HCT116 (cell line): ENCODE measurements at places on chromosomes 7 and 10.
A peak's percentile ranks its signal among the peaks of the same experiment; 100 is the strongest.

DNA sequence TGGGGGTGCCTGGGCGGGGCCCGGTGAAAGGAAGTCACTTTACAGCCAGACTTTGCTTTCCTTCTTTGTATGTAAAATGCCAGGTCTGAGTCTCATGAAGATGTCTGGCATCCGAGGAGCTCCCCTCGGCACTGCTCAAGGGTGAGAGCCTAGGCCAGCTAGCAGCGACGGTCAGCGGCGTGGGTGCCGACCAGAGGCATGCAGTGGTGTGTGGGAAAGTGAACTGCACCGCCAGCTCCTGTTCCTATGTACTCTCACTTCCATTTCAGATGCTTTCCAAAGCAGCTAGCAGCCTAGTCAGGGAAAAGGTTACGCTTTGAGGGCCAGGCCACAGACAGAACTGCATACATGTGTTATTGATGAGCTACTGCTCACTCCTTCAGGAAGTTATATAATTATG is 172.8 kb downstream of the ZMYND11 start:
- DNase-seq = no peak

GRCh38 chr10:10164848-10165247 is 852.8 kb upstream of the CELF2 start:
- no peak for DNase-seq

- no peak for DNase-seq
These were observed 14.7 kb upstream of the SERPINE1 start for GRCh38 chr7:101112233-101112632.

DNA sequence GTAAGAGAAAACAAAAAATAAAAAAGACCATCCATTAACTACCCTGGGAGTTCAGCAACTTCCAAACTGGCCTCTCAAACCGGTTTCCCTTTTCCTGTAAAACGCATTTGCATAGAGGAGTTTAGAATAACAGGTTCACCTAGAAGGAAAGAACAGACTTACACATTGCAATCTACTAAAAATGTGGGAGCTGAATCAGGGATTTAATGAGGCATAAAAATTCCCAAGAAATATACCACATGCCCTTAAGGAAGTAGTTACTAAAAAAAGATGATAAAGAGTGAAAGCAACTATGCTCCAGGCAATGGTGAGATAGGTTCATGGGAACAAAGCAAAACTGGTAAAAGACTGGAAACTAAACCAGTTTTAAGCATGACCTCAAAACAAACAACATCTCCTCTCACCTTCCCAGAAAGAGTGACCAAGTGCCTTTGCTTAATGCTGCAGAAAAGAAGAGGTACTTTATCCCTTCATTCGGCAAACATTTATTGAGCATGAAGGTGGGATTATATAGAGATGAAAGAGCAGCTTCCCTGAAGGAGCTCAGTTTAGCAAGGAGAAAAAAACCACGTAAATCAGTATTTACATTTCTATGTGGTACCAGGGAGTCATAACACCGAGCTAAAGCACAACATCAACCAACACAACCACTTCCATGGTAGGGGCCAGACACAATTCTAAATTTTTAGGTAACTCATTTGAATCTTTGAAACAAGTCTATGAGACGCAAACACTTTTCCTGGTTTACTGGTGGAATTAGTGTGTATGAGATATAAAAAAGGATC is 152.8 kb downstream of the SGMS1 start:
- DNase-seq = no peak

DNA sequence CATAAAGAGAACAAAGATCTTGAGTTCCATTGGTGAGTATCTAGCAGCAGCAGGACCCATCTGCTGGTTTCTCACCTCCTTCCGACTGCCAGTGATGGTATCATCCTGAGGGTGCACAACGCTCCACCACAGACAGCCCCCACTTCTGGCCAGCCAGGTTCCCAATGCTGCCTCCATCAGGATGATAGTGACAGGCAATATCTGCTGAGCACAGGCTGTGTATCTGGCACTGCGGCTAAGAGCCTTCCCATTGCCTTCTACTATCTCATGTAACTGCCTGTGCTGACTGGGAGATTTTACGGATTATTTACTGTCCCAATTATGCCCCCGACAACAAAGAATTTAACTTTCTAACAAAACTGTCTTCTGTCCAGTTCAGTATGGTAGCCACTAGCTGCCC is 352.4 kb upstream of the AOAH start:
- no peak for DNase-seq

- DNase-seq = no peak
These were observed 39.7 kb downstream of the AGAP3 start for GRCh38 chr7:151125846-151126481.

GRCh38 chr7:121605317-121605680 is 209.2 kb upstream of the FAM3C start:
- no peak for DNase-seq

GRCh38 chr10:50993771-50994251 is 80.5 kb upstream of the PRKG1 start:
- DNase-seq = no peak

- no peak for DNase-seq
These were observed 16.8 kb downstream of the VWC2 start for GRCh38 chr7:49790209-49790608.

DNA sequence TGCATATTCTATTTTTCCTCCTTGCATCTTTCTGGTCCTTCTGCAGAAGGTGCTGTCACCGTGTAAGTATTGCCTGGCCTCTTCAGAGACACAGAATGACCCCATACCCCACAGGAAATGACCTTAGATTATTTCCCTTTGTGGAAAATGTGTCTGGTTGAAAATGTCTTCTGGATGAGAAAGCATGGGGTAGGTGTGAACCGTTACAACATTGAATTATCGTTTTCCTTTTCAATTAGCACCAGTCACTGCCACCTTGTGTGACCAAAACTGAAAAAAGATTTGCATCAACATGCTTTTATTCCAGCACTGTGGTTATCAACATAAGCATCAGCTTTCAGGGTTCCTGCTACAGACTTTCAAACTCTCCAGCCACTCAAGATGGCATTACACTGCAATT is 58.0 kb upstream of the CELF2 start:
- no peak for DNase-seq

GRCh38 chr10:122173337-122173736 is 97.8 kb upstream of the BTBD16 start:
- no peak for DNase-seq

- DNase-seq = no peak
These were observed 228.1 kb upstream of the PFKP start for GRCh38 chr10:2839081-2839725.

DNA sequence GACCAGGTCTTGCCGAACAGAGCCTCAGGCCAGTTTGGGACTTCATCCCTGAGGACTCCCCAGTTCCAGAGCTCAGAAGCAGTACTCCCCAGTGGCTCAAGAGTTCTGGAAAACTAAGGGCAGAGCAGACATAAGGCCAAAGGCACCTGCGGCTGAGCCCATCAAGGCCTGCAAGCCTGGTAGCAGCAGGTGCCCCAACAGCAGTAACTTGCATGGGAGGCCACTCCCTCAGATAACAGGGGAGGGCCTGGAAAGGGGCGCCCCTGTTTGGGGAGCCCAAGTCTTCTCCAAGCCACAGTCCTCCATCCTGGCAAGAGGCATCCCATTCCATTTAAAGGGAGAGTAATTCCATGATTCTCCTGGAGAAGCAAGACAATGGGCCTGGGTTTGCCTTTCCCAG is 13.0 kb downstream of the POLL start:
- no peak for DNase-seq

DNA sequence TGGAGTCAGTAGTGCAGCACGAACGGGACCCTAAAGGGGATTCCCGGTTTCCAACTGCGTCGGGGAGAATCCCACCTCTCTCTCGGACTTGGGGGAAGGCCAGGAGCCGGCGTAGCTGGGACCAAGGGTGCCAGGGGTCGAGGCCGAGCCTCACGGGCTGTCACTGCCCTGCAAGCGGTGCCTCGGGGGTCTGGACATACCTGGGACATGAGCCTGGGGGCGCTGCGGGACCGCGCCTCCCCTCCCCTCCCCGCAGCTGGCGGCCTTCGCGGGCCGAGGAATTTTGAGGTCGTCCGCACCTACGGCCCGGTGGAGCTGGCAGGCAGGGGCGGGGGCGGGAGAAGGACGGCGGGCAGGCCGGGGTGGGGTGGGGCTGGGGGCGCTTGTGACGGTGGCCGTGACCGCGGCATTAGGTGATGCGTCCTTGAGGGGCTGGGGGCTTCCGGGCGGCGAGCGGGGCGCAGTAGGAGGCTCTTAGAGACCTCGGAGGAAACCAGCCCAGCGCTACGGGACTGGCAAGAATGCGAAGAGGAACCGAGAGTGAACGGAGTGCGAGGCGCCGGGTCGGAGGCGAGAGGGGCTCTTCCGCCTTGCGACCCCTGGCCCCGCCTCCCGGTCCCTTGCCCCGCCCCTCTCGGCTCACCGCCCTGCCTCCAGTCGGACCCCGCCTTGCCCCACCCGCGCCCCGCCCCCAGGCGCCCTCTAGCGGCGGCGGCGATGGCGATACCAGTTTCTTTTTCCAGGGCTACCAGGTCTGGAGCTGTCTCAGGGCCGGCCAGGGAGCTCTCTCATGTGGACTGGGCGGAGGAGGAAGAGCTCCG is 48.3 kb downstream of the NPVF start:
- DNase-seq = peak; percentile 32

DNA sequence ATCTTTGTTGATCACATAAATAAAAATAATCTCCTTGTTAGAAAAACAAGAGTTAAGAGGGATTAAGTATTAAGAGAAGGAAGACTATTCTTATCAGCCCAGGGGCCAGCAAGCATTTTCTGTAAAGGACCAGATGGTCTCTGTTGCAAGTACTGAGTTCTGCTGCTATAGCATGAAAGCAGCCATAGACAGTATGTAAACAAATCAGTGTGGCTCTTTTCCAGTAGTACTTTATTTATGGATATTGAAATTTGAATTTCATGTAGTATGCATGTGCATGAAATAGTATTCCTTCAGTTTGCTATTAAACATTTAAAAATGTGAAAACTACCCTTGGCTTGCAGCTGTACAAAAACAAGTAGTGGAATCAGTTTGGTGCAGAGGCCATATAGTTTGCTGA is 81.7 kb downstream of the STK31 start:
- DNase-seq = no peak

GRCh38 chr7:20417675-20418382 is 87.1 kb downstream of the ITGB8 start:
- no peak for DNase-seq

GRCh38 chr10:117551330-117552155 is 9.0 kb downstream of the EMX2 start:
- DNase-seq = no peak

- no peak for DNase-seq
These were observed 156.5 kb upstream of the NPS start for GRCh38 chr10:127392351-127393235.

GRCh38 chr10:23095966-23096801 is 805 bp downstream of the MSRB2 start:
- no peak for DNase-seq

GRCh38 chr7:40482845-40483244 is 348.0 kb downstream of the SUGCT start:
- no peak for DNase-seq

DNA sequence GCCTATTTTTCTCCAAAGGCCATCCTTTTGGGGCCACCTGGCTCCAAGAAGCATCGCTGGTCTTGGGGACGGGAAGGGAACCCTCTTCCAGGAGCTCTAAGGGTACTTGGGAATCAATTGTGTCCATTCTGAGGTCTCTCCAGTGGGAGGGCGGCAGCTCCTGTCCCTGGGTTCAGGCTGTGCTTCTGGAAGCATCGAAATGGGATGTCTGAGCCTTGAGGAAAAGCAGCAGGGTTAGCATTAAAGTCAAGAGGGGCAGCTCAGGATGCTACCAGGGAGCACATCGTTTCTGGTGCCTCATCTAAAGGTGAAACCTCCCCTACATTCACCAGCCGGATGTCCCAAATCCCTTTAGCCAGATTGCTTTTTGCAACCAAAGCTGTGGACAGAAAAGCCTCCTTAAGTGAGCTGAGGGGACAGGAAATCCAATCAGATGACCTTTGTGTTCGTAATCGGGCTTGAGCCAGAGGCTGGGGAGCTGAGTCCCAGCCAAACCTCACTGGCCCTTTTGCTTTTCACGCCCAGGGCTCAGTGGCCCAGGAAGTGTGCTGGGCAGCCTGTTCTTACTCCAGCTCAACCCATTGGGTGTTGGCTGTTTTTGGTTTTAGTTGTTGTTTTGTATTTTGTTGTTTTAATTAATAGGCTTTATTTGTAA is 88.8 kb upstream of the ANLN start:
- no peak for DNase-seq

- DNase-seq = no peak
These were observed 171.6 kb upstream of the MKI67 start for GRCh38 chr10:128297709-128298378.

DNA sequence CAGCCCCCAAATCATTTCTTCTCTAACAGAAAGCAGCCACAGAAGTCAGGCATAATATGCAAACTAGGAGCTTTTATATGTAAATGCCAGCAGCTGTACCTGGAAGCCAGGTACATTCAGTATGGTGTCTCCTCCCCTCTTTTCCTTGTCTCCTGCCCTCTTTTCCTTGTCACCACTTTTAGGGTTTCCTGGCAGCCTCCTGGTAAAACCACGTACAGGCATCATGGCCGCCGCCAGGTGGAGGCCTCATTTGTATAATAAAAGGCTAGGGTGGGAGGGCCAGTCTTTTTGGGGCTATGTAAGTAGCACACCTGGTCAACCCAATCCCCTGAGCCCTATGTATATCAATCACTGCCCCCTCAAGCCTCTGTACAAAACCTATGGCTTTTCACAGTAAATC is 28.7 kb downstream of the PDZD8 start:
- no peak for DNase-seq

- DNase-seq = peak; percentile 39
These were observed 3.7 kb downstream of the AGR2 start for GRCh38 chr7:16801111-16801542.

GRCh38 chr10:34475786-34476185 is 339.3 kb downstream of the PARD3 start:
- DNase-seq = no peak

- DNase-seq = no peak
These were observed 446.0 kb upstream of the PODXL start for GRCh38 chr7:132002343-132002968.

- DNase-seq = peak; percentile 88
These were observed at the start of gene BBS9 for GRCh38 chr7:33128990-33129805. BBS9 (plus strand) TSS chr7:33129564; CDS start chr7:33146253, 16,689 bp downstream.

DNA sequence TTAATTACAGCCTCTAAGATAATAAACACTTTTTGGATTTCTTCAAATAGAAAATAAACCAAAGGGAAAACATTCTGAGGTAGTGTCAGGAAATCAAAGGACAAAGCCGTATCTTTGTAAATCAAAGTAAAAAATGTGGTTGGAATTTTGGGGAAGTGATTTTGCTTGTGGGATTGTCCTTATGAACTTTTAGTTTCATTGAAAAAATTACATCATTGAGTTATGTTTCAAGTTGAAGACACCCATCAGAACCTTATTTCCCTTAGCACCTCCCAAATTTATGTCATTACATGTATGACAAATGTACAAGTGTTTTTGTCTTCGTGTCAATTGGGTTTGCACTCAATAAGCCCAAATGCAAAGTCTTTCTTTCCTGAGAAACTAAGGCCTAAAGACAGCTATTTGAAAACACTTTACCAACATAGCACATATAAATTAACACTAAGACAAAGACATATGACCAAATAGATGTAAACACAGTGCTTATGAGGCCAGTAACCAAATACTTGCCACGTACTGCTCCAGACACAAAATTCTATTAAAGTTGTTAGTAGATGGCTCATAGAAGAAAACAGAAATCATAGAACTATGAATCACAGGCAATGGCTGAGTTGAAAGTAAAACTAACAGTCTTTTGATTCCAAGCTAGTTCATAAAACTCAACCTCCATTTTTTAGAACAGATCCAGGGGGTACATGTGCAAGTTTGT is 26.9 kb upstream of the LAMB4 start:
- DNase-seq = no peak

GRCh38 chr10:64733980-64734379 is 1212.8 kb downstream of the REEP3 start:
- DNase-seq = peak; percentile 33
